Thyroid gland (tissue), 4 donors: ENCODE measurements at places on chromosomes 11 and 22.

DNA sequence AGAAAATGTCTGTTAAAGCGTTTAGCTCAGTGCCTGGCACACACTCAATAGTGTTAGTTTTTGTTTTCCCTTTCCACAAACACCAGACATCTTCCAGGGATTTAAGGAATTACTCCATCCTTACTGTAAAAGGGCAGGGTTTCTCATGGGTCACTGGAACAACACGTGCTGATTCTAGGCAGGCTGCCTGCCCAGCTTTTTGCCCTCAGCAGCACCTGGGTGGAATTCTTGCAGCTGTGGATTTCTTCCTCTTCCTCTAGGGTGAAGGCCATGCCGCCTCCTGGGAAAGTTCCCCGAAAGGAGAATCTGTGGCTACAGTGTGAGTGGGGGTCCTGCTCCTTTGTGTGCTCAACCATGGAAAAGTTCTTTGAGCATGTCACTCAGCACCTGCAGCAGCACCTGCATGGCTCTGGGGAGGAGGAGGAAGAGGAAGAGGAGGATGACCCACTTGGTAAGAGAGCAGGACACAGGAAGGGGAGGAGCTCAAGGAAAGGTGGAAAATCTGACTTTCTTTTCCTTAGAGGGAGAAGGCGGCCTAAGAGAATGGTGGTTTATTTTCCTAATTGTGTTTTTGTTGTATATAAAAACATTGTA, 5.4 kb downstream of the HINFP start:
- peaks cover 15% of the 10 kb centered on the region for H3K4me1 ChIP-seq
- no peak overlapping the region for H3K4me3 ChIP-seq
- H3K27me3 ChIP-seq, result no peaks in the 10 kb centered on the region
- peaks cover 21% of the 10 kb centered on the region for H3K36me3 ChIP-seq

- H3K27me3 ChIP-seq, result no peaks in the 10 kb centered on the region
- no peak overlapping the region for H3K4me3 ChIP-seq
- H3K36me3 ChIP-seq, result no peaks in the 10 kb centered on the region
- H3K4me1 ChIP-seq, result no peaks in the 10 kb centered on the region
- H3K27ac ChIP-seq, result no peak overlapping the region
These were observed 10.8 kb upstream of the FBLN1 start for GRCh38 chr22:45491841-45492240.

- no peaks in the 10 kb centered on the region for H3K36me3 ChIP-seq
- H3K27ac ChIP-seq, result no peak overlapping the region
- H3K4me3 ChIP-seq, result no peak overlapping the region
- no peaks in the 10 kb centered on the region for H3K27me3 ChIP-seq
These were observed 32.7 kb upstream of the CCDC34 start for GRCh38 chr11:27395556-27396258.

- DNase-seq, result no peak
- H3K36me3 ChIP-seq, result no peaks in the 10 kb centered on the region
- H3K4me3 ChIP-seq, result no peak overlapping the region
- H3K4me1 ChIP-seq, result peaks cover 36% of the 10 kb centered on the region
- H3K27ac ChIP-seq, result no peak overlapping the region
These were observed 25.8 kb upstream of the P2RY2 start for GRCh38 chr11:73192272-73192671.

GRCh38 chr11:56764976-56765375, 16.5 kb upstream of the OR9G4 start:
- H3K4me1 ChIP-seq, result no peaks in the 10 kb centered on the region
- no peak for DNase-seq
- no peak overlapping the region for H3K4me3 ChIP-seq
- H3K36me3 ChIP-seq, result no peaks in the 10 kb centered on the region
- H3K27me3 ChIP-seq, result no peaks in the 10 kb centered on the region
- no peak overlapping the region for H3K27ac ChIP-seq

- no peak overlapping the region for H3K27ac ChIP-seq
- H3K4me1 ChIP-seq, result no peaks in the 10 kb centered on the region
- DNase-seq, result no peak
- H3K4me3 ChIP-seq, result no peak overlapping the region
- H3K36me3 ChIP-seq, result no peaks in the 10 kb centered on the region
These were observed 1237.9 kb downstream of the FAM181B start for GRCh38 chr11:81495699-81496292.

DNA sequence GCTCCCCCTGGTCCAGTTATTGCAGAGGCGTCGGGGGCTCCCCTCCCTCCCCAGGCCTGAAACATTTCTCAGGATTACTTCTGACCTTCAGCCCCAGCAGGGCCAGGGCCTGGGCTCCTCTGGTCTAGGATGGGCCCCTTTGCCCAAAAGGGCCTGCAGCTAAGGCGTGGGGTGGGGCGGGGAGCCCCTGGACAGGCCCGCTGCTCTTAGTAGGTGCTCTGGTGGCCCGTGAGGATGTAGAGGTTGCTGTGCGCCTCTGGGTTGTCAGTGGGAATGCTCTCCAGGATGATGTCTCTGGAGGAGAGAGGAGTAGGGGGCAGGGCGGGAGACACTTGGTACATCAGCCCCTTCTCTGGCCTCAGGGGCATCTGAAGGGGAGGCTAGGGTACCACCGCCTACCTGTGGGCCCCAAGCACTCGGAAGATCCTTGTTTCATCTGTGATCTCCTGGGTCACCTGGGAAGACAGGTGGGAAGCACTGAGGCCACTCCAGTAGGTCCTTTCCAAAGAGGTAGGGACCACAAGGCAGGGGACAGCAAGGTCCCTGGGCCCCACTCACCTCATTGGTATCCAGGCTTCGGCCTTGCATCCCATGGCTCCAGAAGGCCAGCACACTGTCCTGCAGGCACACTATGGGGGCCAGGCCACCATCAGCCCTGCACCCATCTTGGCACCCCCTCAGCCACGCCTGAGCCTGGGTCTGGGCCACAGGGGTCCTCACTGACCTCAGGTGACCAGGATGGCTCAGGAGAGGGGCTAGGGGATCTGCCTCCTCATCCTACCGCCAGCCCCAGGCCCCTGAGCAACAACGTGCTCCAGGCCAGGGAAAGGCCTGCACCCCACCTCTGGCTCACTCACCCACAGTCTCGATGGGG, 11.2 kb upstream of the SF1 start:
- no peaks in the 10 kb centered on the region for H3K4me1 ChIP-seq
- H3K27me3 ChIP-seq, result no peaks in the 10 kb centered on the region
- H3K27ac ChIP-seq, result no peak overlapping the region
- no peak for DNase-seq
- no peak overlapping the region for H3K4me3 ChIP-seq

GRCh38 chr11:72848846-72849466, 34.7 kb downstream of the ATG16L2 start:
- no peak overlapping the region for H3K4me3 ChIP-seq
- H3K27me3 ChIP-seq, result no peaks in the 10 kb centered on the region
- H3K27ac ChIP-seq, result no peak overlapping the region
- peak; percentile 28 for DNase-seq

GRCh38 chr22:30235687-30236170, 10.8 kb downstream of the LIF start:
- DNase-seq, result peak; percentile 87
- no peaks in the 10 kb centered on the region for H3K36me3 ChIP-seq
- no peaks in the 10 kb centered on the region for H3K27me3 ChIP-seq

DNA sequence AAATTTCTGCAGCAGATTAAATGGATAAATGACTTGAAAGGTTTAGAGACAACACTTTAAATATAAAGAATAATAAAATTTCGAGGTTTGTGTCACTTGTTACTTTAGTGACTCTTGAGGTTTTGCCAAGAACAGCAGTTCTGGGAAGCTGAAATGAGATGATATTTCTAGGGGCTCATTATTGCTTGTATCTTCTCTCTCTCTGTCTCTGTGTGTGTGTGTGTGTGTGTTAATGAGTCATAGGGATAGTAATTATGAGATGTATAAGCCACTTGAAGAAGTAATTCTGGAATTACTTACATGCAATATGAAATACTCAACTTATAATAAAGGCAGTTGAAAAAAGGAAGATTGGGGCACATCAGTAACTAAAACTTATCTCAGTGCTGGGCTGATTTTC, 9.6 kb upstream of the OR10G7 start:
- no peak overlapping the region for H3K4me3 ChIP-seq
- no peak overlapping the region for H3K27ac ChIP-seq
- H3K4me1 ChIP-seq, result no peaks in the 10 kb centered on the region
- DNase-seq, result no peak
- no peaks in the 10 kb centered on the region for H3K27me3 ChIP-seq

- no peaks in the 10 kb centered on the region for H3K4me1 ChIP-seq
- H3K36me3 ChIP-seq, result no peaks in the 10 kb centered on the region
- no peak overlapping the region for H3K4me3 ChIP-seq
These were observed 21.9 kb upstream of the POLD3 start for GRCh38 chr11:74570266-74571061.

GRCh38 chr22:29689206-29689879, 30.5 kb upstream of the CABP7 start:
- peaks cover 15% of the 10 kb centered on the region for H3K4me1 ChIP-seq
- H3K4me3 ChIP-seq, result no peak overlapping the region
- no peak overlapping the region for H3K27ac ChIP-seq
- no peaks in the 10 kb centered on the region for H3K36me3 ChIP-seq
- DNase-seq, result no peak

DNA sequence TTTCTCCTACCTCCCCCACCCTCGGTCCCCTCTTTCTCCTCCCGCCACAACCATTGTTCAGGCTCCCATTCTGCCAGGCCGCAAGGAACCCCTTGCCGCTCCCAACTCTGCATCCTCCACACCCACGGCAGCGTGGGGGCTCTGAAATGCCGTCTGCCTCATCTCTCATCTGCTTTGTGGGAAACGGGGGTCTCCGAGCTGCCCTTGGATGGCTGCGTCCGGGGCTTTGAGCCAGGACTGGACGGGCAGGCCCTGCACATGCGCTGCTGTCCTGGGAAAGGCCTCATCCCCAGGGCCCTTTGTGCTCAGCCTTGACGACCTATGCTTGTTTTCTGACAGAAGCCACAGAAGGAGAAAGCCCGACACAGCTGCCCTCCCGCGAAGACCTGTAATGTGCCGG, 8.5 kb downstream of the CRELD2 start:
- H3K27ac ChIP-seq, result no peak overlapping the region
- H3K4me1 ChIP-seq, result peaks cover 31% of the 10 kb centered on the region
- H3K36me3 ChIP-seq, result peaks cover 24% of the 10 kb centered on the region
- H3K4me3 ChIP-seq, result no peak overlapping the region

GRCh38 chr11:64207256-64208085, 950 bp downstream of the FERMT3 start:
- DNase-seq, result peak; percentile 42
- H3K4me3 ChIP-seq, result no peak overlapping the region
- H3K27ac ChIP-seq, result peak overlapping the region; percentile 76
- H3K36me3 ChIP-seq, result peaks cover 14% of the 10 kb centered on the region

GRCh38 chr11:107973641-107974040, 35.1 kb upstream of the CUL5 start:
- no peak overlapping the region for H3K4me3 ChIP-seq
- no peak for DNase-seq
- no peak overlapping the region for H3K27ac ChIP-seq
- no peaks in the 10 kb centered on the region for H3K36me3 ChIP-seq
- no peaks in the 10 kb centered on the region for H3K4me1 ChIP-seq

- H3K27me3 ChIP-seq, result no peaks in the 10 kb centered on the region
- peak; percentile 43 for DNase-seq
- no peaks in the 10 kb centered on the region for H3K36me3 ChIP-seq
- peaks cover 71% of the 10 kb centered on the region for H3K4me1 ChIP-seq
These were observed 23.1 kb upstream of the CDC42EP2 start for GRCh38 chr11:65291613-65292012.

DNA sequence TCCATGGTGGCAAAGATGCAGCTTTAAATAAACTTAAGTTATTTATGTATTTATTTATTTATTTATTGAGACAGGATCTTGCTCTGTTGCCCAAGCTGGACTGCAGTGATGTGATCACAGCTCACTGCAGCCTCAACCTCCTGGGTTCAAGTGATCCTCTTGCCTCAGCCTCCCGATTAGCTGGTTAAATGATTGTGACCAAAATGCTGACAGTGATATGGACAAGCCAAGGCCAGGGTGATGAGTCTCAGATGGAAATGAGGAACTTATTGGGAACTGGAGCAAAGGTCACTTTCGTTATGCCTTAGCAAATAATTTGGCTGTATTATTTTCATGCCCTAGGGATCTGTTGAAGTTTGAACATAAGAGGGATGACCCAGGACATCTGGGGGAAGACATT, 9.3 kb upstream of the LRP5 start:
- H3K4me1 ChIP-seq, result peaks cover 5% of the 10 kb centered on the region
- DNase-seq, result no peak
- no peak overlapping the region for H3K27ac ChIP-seq
- H3K4me3 ChIP-seq, result no peak overlapping the region

DNA sequence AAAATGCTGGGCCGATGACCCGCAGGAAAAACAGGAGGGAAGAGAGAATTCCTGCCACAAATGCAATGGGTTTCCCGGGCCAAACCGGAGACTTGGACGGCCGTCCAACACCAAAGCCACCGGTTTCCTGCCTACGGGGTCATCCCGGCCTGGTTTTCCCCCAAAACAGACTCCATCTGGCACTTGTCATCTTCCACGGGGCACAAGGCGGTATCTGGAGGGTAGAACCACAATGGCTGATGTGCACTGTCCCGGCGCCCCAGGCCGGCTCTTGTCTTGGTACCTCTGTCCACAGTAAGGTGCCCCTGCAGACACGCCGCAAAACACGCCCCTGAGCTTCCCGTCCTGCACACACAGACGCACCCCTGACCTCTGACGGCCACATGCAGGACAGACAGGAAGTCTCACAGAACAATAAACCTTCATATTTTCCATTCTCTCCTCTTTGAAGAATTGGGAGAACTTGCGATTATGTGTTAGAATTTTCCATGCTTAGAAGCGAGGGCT, 20.1 kb downstream of the CELSR1 start:
- H3K4me1 ChIP-seq, result no peaks in the 10 kb centered on the region
- no peak overlapping the region for H3K4me3 ChIP-seq
- no peak overlapping the region for H3K27ac ChIP-seq
- DNase-seq, result no peak
- H3K36me3 ChIP-seq, result no peaks in the 10 kb centered on the region

DNA sequence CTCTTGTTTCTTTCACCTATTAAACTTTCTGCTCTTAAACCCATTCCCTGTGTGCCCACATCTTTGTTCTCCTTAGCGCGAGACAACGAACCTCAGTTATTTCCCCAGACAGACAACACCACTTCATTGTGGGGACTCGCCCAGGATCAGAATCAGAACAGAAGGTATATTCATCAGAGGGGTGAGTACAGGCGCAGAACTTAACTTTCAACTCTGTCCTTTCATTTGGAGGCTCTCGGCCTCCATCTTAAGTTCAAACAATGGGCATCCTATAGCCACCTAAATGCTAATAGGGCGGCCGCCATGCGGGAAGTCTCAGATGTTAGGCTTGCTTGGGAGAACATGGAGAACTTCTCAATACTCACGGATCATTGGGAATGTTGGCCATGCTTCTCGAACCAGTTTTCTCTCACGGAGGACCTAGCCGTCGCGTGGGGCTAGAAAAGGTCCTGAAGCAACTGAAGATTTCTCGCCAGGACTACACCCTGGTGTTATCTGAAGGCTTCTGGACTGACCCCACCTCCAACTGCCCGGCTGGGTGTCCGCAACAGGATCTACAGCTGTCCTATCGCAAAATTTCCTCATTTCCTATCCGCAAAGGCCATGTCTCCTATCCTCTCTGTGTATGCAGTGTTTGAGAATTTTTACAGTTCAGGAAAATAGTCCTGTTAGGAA, 13.4 kb upstream of the HYLS1 start:
- H3K4me3 ChIP-seq, result no peak overlapping the region
- H3K4me1 ChIP-seq, result no peaks in the 10 kb centered on the region
- no peaks in the 10 kb centered on the region for H3K27me3 ChIP-seq
- no peak overlapping the region for H3K27ac ChIP-seq
